Inflammatory macrophage treated with lipopolysaccharide for 1 hour (primary cell): ENCODE measurements at places on chromosomes 4 and X.

- DNase-seq: no peak
These were observed 71.6 kb upstream of the MAB21L2 start for GRCh38 chr4:150510176-150510865.

DNA sequence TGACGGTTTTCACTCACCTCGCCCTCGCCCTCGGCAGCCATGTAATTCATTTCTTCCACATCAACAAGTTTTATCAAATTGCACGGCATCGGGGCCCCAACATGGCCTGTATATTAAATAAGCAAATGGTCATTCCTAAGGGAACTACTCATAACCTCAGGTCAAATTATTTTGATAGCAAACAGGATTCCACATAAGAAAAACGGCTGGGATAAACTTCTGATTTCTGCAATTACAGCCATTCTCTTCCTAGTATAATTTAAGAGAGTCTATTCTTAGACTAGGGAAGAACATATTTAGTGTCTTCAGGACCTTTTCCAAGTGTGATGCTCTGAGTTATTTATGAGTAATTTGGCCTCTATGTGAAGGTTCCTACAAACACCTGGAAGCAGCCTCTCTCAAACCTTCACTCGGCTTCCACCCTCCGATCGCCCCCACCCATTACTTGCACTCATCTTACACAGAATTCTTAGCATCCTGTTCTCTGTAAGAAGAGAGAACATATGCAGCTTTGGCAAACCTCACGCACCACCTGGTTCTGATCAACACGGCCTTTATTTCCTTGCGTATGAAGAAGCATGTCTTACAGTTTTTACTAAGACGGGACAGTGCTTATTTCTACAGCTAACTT, 29.4 kb upstream of the CENPU start:
- DNase-seq: no peak

DNA sequence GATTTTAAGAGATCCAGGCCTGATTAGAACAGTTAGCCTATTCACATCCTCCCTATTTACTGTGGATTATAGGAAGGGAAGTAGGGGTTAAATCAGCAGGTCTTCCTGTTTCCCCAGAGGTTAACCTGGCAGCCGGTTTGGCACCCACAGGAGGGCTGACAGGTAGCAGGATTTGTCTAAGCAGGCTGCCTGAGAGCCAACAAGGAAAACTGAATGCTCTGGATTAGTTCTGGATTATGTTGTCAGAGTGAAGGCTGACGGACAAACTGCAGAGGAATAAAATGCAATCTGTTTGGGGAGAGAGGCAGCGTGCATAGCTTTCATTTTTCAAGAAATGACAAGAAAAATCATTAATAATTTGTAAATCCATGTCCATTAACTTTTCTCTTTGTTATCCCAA, 397.1 kb upstream of the FAM241A start:
- DNase-seq: no peak

GRCh38 chr4:187236209-187236890, 512.7 kb upstream of the FAT1 start:
- no peak for DNase-seq

DNA sequence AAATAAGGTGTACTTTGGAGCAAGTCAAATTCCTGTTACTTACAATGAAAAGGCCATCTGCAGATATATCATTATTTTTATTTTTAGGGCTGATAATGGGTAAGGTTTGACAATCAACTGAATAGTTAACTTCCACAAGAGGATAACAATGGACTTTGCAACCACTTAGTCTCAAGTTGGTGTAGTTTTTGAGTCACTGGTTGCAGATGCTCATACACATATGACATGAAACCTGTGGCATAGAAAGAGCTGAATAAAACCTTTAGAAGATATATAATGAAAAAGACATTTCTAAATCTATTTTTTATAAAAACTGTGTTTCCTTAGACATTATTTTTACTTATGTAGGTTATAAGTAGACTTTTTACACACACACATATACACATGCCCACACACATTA, 2110.9 kb downstream of the PCDH7 start:
- no peak for DNase-seq

- DNase-seq: no peak
These were observed 931 bp downstream of the DDX60 start for GRCh38 chr4:168317621-168318020.

DNA sequence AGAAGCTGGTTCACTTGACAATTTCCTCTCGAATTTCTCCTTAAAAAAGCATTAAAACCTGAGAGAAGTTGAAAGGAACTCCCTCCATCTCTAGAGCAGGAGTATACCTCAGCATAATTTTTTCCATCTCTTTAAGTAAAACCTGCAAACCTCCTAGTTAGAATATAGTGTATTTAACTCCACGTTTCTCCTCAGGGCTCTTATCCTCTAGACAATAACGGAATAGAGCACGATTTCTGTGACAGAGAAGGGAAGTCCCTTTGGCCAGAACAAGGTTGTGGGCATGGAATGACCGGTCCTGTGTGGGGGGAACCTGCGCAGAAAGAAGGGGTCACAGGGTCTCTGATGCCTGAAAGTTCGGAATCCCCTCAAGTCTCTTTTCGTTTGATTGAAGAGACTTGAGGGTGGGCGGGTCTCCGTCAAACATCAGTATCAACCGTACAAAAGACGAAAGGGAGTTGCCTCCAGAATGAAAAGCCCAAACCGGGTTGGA, 697 bp downstream of the ZNF280C start:
- peak; percentile 30 for DNase-seq

DNA sequence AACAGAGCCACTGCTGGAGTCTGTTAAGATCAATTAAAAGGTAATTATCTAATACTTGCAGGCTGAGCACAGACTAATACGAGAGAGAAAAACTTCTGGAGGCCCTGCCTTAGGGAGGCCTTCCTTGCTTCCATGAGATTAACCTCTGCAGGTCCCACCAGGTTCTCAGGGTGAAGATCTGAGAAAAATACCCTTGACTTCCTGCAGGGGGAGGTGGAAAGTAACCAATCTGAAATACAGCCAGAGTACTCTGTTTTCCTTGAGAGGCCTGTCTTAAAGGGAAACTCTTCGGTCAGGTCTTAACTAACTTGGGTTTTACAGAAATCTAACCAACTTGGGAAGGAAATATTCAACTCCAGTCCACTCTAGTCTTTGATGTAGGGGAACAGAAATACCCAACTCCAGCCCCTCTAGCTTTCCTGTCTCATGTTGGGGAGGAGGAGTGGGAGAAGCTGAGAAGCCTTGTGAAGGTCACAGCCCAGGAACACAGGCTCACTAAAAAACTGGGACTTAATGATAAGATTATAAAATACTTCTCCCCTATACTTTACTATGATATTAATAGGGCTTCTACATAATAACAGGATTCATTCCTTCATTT, 77.1 kb downstream of the TBCK start:
- DNase-seq: peak; percentile 3

GRCh38 chr4:63361628-63362027, 1047.6 kb downstream of the TECRL start:
- DNase-seq: no peak

DNA sequence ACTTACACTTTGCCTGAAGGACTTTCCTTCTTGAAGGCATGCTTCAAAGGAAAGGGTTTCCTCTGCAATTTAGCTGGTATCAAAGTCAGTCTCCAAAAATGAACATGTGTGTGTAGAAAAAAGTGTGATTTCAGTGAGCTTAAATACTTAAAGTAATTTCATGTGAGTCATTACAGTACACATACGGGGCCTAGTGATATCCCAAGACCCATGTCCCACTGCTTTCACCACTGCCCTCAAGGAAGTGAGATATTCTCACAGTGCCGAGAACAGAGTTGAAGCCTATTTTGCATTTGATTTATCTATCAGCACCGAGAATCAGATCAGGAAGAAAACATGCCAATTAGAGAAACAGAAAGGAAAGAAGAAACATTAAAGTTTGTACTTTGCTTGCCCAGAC, 61.0 kb downstream of the CHST7 start:
- no peak for DNase-seq

GRCh38 chr4:187183826-187184225, 460.2 kb upstream of the FAT1 start:
- DNase-seq: no peak

DNA sequence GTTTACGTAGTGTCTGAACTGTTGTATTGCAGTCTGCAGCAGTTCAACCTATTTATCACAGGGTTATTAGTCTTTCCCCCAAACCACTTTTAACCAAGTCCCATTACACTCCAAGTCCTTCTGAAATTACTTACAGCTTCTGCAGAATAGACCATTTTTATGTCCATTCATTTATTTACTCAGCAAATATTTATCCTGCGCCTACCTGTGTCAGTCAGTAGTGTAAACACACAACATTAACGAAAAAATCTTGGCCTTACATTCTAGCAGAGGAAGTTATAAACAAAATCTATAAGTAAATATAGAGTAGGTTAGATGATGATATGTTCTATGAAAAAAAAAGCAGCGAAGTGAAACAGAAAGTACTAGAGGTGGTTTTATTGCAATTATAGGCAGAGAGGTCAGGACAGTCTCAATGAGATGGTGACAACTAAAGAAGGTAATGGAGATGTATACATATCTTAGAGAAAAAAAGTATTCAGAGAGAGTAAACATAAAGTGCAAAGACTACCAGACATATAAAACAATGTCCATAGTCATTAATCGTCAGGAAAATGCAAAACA, 534.7 kb downstream of the KCNIP4 start:
- no peak for DNase-seq

- DNase-seq: peak; percentile 12
These were observed 24.6 kb downstream of the NAP1L5 start for GRCh38 chr4:88672987-88673386.

DNA sequence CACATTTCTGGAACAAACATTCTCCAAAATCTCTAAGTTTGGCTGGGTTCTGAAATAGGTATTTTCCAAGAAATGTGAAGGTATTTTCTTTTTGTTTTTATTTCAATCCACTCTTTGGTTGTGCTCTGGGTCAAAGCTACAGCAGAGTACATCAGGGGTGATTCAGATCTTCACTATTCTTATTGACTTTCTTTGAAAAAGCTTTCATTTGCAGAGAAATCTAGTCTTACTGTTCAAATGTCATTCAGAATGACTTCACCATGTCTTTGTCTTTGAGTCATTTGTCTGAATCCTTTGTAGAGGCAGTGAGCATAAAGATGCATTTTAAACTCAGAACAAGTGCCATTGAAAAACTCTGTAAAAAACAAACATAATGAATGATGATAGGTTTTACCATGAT, 547.2 kb upstream of the ADGRL3 start:
- DNase-seq: no peak

GRCh38 chr4:6200922-6201362, 593 bp upstream of the JAKMIP1 start:
- DNase-seq: no peak

- no peak for DNase-seq
These were observed 38.4 kb downstream of the NOP14 start for GRCh38 chr4:2924765-2925301.

GRCh38 chrX:30039768-30040167, 175.6 kb upstream of the MAGEB2 start:
- DNase-seq: no peak

GRCh38 chrX:40154250-40154852, 56.6 kb upstream of the BCOR start:
- no peak for DNase-seq

- DNase-seq: no peak
These were observed 19.1 kb downstream of the NOP14 start for GRCh38 chr4:2944091-2944482.

GRCh38 chr4:149986917-149987316, 91.3 kb upstream of the DCLK2 start:
- DNase-seq: no peak

DNA sequence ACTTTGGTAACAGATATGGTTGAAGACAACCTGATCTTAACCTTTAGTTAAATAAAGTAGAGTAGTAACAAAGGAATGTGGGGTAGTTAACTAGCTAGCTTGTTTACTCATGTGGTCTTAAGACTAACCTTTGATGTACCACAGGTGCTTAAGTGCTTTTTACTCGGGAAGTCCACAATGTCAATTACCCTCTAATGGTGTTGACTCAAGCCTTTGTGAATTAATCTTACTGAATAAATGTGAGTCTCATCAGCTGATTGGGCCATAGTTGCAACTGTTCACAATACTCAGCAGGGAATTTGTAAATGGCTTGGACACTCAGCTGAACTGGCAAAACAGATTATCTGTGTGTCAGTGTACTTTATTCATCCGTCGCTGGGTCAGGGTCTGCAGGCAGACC, 119.0 kb upstream of the UGT8 start:
- DNase-seq: no peak

DNA sequence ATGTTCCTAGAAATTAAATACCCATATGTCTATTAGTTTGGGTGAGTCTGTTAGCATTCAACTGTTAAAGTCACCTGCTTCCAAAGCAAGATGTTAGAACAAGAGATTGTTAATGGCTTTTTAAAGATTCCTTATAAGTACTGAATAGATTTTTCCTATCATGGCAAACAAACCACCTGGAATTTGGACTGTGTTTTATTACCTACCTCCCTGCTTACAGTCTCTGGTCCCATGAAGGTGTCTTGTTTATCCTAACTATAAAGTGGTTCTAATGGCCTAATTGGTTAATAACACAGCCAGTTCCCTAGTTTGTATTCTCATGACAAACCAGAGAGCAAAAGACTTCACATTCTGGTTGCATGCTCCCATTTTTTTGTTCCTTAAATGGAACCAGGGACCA, 149.5 kb downstream of the PPP1R2C start:
- DNase-seq: no peak

DNA sequence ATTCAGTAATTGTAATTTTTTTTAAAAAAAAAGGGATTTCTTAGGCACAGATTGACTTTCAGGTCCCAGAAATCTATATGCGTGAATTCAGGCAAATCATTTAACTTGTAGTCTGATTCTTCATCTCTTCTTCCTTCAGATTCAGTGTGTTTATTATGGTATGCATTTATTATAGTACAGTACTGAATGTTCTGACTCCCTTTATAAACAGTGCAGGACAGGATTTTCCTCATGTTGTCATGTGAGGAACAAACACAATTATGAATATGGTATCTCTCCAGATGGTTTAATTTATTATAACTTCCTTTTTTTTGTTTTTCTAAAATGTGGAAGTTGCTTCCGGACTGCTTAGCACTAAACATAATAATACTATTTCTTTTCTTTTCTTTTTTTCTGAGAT, 54.2 kb downstream of the RPS3A start:
- DNase-seq: no peak

DNA sequence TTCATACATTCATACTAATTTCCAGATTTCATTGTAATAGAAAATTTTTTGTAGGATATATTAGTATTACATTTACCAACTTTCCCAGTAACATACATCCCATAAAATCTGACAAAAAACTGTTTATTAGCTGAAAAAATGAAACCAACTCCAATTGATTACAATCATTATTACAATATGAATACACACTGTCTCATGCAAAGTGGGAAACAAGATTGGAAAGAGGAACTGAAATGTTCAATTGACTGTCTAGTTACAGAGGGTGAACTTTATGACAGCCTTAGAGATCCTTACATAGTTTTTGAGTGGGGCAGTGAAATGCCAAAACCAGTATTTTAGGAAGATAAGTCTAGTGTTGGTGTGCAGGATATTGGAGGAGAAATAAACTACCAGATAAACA, 2.3 kb upstream of the AMBN start:
- no peak for DNase-seq

- no peak for DNase-seq
These were observed 17.1 kb upstream of the PDE6B start for GRCh38 chr4:608236-608635.

GRCh38 chr4:39539089-39539611, 11.9 kb upstream of the UGDH start:
- no peak for DNase-seq

GRCh38 chr4:55866973-55867574, 13.6 kb downstream of the EXOC1 start:
- peak; percentile 58 for DNase-seq

GRCh38 chr4:138308356-138308755, 66.2 kb upstream of the SLC7A11 start:
- DNase-seq: no peak
